ENCODE measurements at places on chromosomes 12 and 14.
A peak's percentile ranks its signal among the peaks of the same experiment; 100 is the strongest.

DNA sequence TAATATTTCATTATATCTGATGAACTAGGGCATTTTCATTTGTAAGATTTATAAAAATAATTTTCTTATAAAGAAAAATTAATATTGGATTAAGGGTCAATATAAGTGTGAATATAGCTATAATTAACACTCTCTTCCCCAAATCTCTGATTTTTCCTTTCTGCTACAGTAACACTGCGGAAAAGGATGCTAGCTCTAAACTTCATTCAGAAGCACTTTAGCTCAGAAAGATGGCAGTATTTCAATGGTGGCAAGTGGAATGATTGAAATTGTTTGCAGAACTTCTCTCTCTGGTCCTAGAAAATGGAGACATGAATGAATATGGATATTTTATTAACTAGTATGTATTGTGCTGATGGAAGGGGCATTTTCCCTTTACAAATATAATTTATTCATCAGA lies 8.4 kb downstream of the NPAS3 start:
- DNase-seq, result no peak

DNA sequence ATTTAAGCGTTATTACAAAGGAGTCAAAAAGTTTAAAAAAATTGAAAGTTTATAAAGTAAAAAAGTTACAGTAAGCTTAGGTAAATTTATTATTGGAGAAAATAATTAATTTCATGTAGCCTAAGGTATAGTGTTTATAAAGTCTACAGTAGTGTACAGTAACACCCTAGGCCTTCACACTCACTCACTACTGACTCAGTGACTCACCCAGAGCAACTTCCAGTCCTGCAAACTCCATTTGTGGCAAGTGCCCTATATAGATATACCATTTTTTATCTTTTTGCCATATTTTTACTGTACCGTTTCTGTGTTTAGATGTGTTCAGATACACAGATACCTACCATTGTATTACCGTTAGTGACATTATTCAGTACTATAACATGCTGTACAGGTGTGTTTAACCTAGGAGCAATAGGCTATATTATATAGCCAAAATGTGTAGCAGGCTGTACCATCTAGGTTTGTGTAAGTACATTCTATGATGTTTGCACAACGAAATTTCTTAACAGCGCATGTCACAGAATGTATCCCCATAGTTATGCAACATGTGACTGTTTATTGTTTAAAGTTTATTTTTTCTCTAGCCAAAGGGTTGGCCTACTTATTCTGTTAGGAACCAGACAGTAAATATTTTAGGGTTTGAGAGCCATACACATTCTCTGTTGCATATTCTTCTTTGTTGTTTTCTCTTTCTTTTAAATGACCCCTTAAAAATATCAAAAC lies 155.5 kb downstream of the PCNX1 start:
- DNase-seq, result no peak

GRCh38 chr12:82326905-82327503 lies 31.2 kb downstream of the CCDC59 start:
- DNase-seq, result peak; percentile 20

- no peak for DNase-seq
These were observed 385.3 kb upstream of the ATXN7L3B start for GRCh38 chr12:74152370-74152769.

DNA sequence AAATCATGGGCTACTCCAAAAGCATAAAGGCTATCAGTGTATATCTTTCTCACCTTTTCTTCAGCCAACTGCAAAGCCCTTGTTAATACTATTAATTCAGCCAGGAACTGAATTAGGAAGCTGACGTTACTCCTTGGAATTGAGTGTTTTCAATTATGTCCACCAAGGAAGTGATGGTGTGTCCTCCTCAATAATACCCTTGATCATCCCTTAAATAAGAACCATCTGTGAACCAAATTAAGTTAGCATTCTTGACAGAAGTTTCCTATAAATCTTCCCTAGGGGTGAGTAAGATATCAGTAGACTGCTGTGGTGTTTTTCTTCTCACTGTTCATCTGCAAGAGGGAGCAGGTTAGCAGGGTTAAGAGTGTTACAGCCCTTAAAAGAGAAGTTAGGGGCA lies 252.3 kb upstream of the AVPR1A start:
- no peak for DNase-seq

DNA sequence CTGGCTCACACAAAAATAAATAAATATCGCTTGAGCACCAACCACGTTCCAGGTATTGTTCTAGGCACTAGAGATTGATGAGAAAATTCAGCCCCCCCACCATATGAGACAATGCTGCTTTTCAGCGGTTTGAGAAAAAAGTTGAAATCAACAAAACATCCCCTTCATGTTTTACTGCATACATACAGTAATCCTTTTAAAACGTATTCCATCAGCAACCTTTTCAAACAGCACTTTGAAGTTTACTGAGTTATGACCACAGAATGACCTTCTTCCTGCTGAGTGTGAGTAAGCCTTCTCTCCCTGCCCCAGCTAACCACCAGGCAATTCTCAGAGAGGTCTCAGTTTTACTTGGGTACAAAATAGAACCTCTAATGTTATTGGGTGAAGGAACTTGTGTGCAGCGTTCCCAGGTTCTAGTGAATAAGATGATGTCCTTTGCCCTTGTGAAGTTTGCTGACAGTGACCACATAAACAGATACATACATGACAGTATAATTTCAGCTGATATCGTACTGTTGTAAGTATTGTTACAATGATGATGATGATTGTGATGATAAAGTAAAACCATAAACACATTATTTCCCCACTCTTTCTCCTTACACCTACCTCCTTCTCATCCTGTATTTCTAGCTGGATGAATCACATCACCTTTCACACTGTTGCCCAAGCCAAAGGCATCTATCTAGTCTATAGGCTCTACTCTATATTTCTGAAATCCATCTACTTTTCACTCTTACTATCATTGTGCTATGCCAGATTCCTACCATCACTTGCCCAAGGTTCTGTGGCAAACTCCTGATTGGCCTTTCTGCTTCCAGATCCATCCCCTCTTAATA lies 124.4 kb upstream of the KRR1 start:
- DNase-seq, result peak; percentile 58

DNA sequence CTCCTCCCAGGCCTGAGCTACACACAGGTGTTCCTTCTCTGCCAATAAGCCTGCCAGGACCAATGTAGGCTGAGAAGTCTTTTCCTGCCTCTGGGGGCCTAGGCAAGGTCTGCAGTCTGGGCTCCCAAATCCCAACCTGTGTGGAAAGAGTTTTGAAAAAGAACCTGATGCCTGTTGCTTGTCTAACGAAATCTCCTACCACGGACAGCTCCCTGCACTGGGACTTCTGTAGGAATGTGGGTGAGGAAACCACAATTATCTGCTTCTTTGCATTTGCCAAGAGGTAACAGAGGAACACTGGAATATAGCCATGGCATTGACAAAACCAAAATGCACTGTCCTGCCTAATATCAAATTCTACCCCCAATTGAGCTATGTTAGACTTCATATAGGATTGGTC lies 877.0 kb upstream of the TMEM132C start:
- DNase-seq, result no peak

GRCh38 chr14:39339003-39339402 lies 93.2 kb downstream of the FBXO33 start:
- DNase-seq, result no peak

GRCh38 chr14:48703728-48704467 lies 882.3 kb downstream of the RPS29 start:
- no peak for DNase-seq

- no peak for DNase-seq
These were observed 31.5 kb downstream of the MEG3 start for GRCh38 chr14:100857233-100857922.

- DNase-seq, result no peak
These were observed 31.5 kb upstream of the CRADD start for GRCh38 chr12:93645702-93646101.

GRCh38 chr12:8996682-8997405 lies 7.5 kb downstream of the KLRG1 start:
- no peak for DNase-seq

DNA sequence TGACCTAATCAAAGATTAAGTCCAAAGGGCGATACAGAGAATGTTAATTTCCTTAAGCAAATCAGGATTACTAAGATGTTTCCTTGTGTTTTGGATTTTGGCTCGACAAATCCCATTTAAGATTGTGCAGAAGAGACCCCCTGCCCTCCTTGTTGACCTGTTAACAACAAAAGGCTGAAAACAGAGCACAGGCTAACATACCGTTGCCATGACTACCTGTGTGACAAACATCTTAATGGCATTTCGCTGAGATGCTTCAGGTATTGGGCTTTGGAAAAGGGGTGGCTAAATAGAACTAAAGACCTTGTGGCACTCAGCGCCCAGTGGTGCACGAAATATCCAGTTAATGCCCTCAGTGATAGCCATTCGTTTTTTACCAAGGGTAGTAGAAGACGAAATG lies 1532.3 kb upstream of the TMEM132C start:
- no peak for DNase-seq

- no peak for DNase-seq
These were observed 67.9 kb downstream of the TSPAN9 start for GRCh38 chr12:3145033-3145432.

GRCh38 chr12:12190087-12190809 lies 76.6 kb downstream of the LRP6 start:
- no peak for DNase-seq

DNA sequence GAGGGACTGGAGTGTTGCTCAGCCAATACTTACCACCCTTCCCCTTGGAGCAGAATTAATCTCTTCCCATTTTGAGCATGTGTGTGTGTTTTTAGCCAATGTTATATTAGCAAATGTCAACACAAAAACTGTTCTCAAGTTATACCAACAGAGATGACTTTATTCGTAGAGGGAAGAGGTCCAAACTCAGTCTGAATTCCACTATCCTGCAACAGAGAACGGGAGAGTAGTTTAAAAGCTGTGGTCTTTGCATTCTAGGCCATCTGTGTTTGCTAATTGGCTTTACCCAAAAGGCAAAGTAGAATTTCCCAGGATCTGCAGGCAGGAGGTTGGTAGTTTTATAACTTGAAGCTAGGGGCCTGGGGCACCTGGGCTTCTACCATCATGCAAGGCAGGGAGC lies 847.9 kb upstream of the TMEM132C start:
- DNase-seq, result no peak

- no peak for DNase-seq
These were observed 2.5 kb upstream of the INF2 start for GRCh38 chr14:104686624-104687517.

GRCh38 chr12:93174473-93174872 lies 203.3 kb upstream of the NUDT4 start:
- no peak for DNase-seq

DNA sequence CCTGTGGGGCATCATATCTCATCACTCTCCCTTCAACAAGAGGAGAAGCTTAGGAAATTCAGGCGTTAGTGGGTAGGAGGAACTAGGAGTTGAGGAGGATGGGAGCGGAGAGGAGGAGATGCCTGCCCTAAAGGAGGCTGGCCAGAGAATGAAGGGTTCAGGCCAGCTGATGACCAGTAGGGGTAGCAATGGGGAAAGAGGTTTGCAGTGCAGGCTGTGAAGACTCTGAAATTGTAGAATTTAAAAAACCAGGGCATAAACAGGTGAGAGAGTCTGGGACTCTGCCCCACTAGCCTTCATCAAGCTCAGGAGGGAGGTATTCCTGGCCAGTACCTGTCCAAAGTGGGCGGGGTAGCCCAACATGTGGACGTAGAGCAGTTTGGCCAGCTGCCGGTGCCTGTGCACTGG lies 809 bp downstream of the AP1G2 start:
- no peak for DNase-seq

- DNase-seq, result peak; percentile 18
These were observed 33.4 kb upstream of the SYNDIG1L start for GRCh38 chr14:74459289-74459946.

DNA sequence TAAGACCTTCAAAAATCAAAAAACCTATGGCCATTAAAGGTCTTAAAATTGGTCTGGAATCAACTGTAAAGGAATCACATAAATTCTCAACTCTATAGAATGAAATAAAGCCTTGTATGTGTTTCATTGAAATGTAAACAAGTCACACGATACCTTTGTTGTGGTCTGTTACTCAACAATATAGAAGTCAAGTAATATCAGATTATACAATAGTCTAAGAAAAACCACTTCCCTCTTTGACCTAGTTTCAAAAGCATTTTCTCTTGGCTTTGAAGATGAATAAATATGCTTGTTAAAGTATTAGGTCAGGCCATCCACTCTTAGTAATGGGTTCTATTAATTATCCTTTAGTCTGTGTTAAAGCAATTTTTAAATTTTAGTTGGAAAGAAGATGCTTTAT lies 79.8 kb upstream of the DIO2 start:
- no peak for DNase-seq

DNA sequence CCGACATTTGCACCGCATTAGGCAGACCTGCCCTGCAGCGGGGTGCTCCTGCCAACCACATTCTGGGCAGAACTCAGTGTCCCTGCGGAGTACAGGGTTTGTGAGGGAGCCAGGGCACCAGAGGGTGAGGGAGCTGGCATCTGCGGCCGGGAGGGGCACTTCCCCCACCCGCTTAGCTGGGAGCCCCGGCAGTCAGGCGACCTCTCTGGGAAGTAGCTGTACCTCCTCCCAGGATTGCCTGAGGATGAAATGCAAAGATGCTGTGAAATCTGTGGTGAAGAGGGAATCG lies 58.6 kb downstream of the ANKRD9 start:
- no peak for DNase-seq

DNA sequence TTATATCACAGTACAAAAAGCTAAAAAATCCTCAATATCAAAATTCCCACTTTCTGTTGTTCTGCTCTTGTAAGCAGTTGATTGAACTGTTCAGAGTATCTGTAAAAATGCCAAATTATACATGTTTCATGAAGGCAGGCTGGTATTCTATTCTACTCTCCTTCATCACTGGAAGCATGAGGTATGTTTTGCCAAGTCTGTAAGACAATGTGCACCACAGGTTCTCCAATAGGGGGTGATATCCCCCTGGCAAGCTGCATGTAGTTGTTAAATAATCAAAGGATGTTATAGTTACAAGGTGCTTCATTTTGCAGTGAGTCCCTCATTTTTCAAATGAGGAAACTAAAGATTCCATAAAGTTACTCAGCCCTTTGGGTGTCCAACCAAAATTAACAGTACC lies 15.1 kb upstream of the NEK9 start:
- DNase-seq, result peak; percentile 53

DNA sequence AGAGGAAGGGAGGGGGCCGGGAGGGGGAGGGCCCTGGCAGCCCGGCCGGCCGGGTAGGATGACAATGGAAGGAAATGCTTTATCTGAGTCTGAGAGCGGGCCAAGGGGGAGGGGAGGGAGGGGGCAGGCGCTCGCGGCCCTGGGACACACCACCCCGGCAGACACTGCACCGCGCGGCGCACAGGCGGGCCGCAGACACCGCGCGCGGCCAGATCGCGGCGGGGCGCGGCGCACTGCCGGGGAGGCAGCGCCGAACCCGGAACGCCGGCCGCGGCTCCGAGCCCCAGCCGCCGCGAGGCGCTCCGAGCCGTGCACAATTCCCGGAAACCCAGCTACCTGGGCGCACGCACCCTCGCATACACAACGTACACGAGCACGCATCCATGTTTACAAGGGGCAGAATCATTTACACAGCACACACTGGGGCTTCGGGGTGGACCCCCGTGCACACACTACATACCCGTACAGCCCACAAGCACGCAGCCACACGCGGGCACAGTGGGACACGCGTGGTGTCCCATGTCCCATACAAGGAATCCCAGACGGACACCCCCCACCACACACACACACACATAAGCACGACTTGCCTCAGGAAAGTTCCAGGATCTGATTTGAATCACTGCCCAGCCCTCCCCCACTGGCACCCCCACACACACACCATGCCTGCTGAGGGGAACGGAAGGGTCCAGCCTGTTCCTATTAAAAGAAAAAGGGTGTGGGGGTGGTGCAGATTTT lies at the start of gene HDAC7:
Gene HDAC7 (minus strand): TSS at position 8 of the 735 bp plus-strand sequence. CDS start 118 bp downstream, outside the sequence.
- peak; percentile 70 for DNase-seq

- no peak for DNase-seq
These were observed 10.8 kb downstream of the PLA2G1B start for GRCh38 chr12:120316798-120317223.

- DNase-seq, result no peak
These were observed 46.5 kb downstream of the ELK3 start for GRCh38 chr12:96240656-96241055.
